ENCODE measurements at places on chromosomes 11 and 22.
A peak's percentile ranks its signal among the peaks of the same experiment; 100 is the strongest.

GRCh38 chr11:60864856-60865513 is 2.4 kb upstream of the ZP1 start:
- no peak for ATAC-seq

DNA sequence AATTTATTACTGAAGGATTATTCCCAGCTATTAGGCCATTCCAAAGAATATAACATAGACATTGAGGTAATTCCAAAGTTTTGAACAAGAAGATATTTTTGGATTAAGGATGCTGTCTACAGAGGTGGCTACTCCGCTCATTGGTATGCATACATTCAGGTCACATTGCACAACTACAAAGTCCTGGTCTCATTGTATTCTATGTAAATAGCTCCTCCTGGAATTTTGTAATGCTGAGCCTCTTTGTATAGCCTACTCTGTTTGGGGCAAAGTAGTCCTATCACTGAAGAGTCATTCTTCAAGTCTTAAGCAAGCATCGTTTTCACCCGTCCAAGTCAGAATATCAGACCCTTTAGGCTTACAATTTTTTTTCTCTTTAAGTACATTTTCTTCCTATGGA is 142.4 kb downstream of the KIF18A start:
- ATAC-seq = no peak

DNA sequence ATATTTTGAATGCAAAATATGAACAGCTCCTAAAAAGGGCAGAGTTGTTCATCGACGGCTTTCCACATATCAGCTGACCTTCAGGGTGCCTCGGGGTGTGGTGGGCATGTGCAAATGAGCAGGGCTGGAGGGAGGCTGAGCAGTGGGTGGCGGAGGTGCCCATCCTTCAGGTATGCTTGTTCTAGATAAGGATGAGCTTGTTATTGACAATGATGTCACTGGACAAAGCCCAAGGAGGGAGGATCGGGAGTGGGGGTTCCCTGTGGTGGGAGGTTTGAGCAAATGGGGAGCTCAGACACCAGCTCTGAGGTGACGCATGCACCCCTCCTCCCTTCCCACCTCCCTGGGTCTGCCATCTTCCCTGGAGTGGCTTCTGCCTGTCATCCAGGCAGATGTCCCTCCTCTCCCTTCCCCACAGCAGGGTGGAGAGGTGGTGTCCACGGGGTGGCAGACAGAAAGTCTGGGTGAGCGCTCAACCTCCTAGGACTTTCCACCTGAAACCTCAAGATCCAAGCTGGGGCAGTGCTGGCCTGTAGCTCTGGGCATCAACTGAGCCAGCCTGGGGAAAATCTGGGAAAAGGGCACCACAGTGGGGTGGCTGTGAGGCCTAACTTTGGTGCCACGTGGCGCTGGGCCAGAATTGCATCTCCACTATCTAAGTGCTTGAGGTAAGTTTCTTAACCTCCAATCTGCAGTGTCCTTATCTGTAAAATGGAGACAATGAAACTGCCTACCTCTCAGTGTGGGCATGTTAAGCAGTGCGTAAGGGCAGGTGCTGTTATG is 106.3 kb upstream of the THY1 start:
- no peak for ATAC-seq

GRCh38 chr11:130849215-130849568 is 67.1 kb downstream of the SNX19 start:
- ATAC-seq = no peak

DNA sequence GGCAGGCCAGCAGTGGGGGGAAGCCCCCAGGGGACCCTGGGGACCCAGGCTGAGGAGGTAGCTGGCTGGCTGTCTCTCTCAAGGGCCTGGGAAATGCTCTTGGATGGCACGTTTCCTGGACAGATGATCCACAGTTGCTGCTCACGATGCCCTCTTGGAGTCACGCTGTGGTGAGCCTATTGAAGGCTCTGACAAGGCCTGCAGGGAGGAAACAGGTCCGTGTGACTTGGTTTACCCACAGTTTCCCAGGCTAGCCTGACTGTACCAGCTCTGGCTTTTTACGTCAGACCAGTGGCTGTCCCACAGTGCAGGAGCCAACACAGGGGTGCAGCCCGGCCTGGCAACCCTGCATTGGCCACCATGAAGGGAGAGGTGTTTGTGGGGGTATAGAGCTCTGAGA is 29.2 kb upstream of the PPARA start:
- ATAC-seq = no peak

- ATAC-seq = no peak
Observed at GRCh38 chr11:78946945-78947902, 372.6 kb upstream of the NARS2 start.

- ATAC-seq = no peak
Observed at GRCh38 chr11:27138716-27139115, 98.1 kb downstream of the BBOX1 start.

DNA sequence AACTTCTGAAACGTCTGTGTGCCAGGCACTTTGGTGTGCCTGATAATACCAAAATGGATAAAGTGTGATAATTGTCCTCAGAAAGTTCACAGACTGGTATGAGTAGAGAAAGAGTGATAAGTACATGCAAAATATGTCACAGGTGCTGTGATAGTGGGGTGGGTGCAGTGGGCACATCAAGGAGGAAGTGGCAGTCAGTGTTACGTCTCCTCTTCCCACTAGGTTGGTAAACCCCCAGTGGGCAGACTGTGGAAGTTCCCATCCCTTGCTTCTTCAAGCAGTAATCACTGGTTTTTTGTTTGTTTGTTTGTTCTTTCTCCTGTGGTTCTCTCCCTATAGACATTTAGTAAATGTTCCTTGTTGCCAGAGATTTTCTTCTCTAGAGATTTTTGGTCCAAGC is 5.4 kb downstream of the RNF121 start:
- ATAC-seq = no peak

DNA sequence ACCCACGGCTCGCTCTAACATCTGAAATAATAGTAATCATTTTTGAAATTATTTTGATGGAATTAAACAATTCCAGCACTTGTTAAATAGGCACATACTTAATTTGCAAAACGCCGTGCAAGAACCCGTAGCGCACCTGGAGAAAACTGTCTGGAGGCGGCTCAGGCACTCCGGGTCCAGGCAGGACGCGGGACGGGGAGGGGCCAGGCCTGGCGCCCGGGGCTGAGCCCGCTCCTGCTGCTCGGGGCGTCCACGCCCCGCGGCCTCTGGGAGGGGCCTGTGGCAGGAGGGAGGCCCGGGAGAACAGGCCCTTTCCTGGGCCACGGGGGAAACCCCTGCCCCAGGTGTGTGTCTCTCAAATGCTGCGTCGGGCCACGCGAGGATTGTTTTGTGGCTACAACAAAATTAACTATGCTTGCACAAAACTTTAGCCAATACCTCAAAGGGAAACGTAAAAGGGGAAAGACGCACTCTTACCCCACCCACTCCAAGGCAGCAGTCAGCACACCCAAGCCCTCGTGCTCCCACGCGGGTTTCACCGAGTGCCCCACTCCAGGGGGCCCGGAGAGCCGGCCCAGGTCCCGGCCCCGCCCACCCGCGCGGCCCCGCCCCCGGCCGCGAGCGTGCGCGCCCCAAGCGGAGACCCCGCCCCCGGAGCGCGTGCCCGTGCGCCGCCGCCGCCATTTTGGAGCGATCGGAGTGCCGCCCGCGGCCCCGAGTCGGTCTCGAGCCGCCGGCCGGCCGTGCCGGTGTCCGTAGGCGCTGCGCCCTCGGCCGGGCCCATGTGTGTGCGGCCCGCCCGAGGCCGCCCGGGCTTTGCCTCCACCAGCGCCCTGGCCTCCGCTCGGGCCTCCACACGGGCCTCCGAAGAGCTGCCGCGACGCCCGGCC is at the start of gene PPP6R2:
TSS of gene PPP6R2 (plus strand) at position 677 of the 890 bp plus-strand sequence. CDS start 50,582 bp downstream, outside the sequence.
- peak; percentile 86 for ATAC-seq

DNA sequence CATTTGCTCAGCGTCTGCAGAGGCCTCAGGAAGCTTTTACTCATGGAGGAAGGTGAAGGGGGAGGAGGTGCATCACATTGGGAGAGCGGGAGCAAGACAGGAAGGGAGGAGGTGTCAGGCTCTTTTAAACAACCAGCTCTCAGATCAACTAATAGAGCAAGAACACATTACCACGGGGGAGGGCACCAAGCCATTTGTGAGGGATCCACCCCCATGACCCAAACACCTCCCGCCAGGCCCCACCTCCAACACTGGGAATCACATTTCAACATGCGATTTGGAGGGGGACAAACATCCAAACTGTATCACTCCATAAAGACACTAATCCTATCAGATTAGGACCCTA is 18.9 kb upstream of the THY1 start:
- no peak for ATAC-seq

DNA sequence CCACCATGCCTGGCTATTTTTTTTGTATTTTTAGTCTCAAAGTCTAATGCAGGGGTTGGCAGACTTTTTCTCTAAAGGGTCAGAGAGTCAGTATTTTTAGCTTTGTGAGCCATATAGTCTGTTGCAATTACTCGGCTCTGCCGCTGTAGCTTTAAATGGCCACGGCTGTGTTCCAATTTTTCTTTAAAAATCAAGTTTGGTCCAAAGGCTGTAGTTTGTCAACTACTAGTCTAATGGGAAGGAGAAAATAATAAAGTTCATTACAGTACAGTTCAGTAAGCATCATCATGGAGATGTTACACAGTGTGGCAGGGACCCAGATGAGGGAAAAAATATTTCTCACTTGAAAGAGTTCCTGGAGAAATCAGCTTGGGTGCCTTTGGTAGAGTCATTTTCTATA is 107.6 kb downstream of the CSNK2A3 start:
- no peak for ATAC-seq

DNA sequence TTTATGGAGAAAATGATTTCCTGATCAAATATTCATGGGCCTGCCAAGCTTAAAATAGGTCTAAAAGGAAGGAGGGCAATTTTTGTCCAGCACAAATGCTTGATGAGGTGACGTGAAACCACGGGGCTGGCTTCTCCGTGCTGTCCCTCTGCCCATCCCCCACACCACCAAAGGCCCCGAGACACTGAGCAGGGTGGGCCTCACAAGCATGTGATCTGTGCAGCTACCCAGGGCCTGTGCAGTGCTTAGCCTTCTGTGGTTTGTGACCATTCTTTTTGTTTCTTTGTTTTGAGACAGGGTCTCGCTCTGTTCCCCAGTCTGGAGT is 94.8 kb upstream of the RTL6 start:
- no peak for ATAC-seq

- no peak for ATAC-seq
Observed at GRCh38 chr11:23111527-23111926, 251.3 kb upstream of the CCDC179 start.

DNA sequence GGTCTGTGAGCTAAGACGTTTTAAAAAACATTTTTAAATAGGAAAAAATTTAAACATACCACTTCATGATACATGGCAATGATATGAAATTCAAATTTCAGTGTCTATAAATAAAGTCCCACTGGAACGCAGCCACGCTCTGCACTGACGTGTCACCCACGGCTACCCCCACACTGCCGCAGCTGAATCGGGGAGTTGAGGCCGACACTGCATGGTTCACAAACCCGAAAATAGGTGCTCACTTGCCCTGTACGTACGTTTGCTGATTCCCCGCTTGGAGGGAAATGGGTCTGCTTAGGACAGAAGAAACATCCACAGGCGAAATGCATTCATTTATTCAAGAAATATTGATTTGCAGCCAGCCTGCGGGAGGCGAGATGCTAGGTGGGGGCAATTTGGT is 1342.3 kb downstream of the TBC1D22A start:
- ATAC-seq = no peak

DNA sequence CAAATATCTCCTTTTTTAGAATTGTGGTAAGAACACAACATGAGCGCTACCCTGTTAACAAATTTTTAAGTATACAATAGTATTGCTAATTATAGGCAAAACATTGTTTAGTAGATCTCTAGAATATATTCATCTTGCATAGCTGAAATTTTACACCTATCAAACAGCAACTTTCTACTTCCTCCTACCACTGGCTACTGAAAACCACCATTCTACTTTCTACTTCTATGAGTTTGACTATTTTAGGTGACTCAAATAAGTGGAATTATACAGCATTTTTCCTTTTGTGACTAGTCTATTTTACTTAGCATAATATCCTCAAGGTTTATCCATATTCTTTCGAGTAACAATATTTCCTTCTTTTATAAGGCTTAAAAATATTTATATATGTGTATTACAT is 128.4 kb downstream of the FAM76B start:
- ATAC-seq = peak; percentile 52

- ATAC-seq = no peak
Observed at GRCh38 chr22:30781271-30781875, 86.7 kb downstream of the OSBP2 start.

- no peak for ATAC-seq
Observed at GRCh38 chr11:56808326-56808725, 59.8 kb upstream of the OR9G4 start.

- no peak for ATAC-seq
Observed at GRCh38 chr11:36753960-36754359, 155.9 kb upstream of the RAG2 start.

DNA sequence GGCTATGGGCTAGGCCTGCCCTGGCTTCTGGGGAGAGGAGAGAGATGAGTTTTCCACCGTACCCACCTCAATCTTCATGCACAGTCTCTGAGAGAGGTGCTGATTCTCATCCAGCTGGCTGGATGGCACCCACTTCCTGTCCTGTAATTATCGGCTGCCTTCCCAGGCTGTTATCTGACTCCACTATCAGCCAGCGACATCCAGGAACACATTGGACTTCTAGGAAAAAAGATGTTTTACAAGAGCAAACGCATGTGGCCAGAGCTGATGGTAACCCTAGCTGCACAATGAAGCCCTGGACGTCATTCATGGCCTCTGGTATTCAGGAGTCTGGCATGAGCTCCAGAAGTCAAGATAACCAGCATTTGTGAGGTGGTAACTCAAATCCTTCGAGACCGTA is 137.4 kb downstream of the EHF start:
- no peak for ATAC-seq

- ATAC-seq = no peak
Observed at GRCh38 chr11:87185228-87185627, 147.5 kb downstream of the TMEM135 start.

GRCh38 chr11:115916608-115917007 is 412.4 kb upstream of the CADM1 start:
- no peak for ATAC-seq

- ATAC-seq = peak; percentile 72
Observed at GRCh38 chr22:30390974-30391691, 3.9 kb upstream of the RNF215 start.

- no peak for ATAC-seq
Observed at GRCh38 chr11:95554911-95555310, 234.7 kb downstream of the FAM76B start.

DNA sequence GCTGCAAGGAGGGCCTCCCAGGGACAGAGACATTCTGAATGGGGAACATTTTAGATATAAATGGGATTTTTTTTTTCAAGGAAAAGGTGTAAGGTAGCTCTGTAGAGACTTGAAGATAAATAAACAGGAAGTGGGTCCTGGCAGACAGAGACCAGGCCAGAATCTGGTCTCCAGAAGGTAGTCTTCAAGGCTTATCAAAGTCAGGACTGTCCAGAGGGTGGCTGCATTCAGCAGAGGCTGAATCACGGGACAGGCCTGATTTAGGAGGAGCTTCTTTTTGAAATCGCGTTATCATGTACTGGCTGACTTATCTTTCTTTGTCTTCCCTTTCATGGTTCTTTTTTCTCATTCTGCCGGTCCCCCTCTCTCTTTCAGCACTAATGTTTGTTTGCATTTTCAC is 542.9 kb downstream of the NTM start:
- no peak for ATAC-seq
